ENCODE measurements at places on chromosomes 16 and 17. TPM values are rescaled to one million over a fixed set of nuclear protein-coding genes. Genes with fewer than 3 reads are reported as not detected.
A peak's percentile ranks its signal among the peaks of the same experiment; 100 is the strongest.

Gene CLEC3A
- not detected for total RNA-seq

Gene ADGRG1
- total RNA-seq: not detected

- no peak for DNase-seq
Measured at GRCh38 chr17:73647301-73647695, 3.1 kb upstream of the SDK2 start.

Gene FOXN1
- total RNA-seq: 0.06 TPM

DNA sequence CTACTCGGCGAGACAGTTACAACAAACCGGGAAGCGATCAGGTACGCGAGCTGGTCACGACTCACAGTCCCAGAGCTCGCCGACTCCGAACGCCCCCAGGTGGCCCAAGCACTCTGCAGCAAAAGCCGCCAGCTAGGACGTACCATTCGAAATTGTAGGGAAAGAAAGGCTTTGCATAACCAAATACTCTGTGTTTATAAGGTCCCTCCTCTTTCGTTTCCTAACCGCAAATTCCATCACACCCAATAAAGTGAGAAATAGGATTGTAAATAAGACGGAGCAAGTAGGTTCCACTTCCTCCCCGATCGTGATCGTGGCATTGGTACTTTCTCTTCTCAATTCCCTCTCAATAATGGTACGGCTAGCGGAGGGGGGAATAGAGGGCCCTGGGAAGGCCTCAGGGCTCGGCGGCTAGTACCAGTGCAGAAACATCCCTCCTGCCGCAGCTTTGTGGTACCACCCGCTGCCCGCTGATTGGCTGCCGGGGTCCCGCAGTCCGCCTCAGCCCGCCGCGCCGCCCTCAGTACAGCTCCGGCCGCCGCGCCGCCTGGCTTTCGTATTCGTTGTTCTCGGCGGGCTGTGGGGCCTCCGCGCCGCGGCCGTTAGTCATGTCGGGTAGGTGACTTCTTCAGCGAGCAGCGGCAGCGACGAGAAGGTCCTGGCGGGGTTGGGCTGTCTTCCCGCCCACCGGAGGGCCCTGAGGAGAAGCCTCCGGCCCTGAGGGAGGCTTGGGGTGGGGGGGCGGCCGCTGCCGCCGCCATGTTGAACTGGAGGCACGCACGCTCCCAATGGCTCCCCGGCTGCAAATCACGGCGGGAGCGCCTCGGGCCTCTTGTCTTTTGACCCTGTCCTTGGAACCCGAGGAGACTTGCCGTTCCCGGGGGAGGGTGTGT, at the start of gene TAF15:
TSS of gene TAF15 (plus strand) at position 523 of the 893 bp plus-strand sequence. CDS start at position 609, 86 bp downstream.
- DNase-seq: peak; percentile 98

Gene CLEC10A
- total RNA-seq: not detected

- DNase-seq: no peak
Measured at GRCh38 chr17:6480303-6480675, 36.0 kb downstream of the PIMREG start.

Data from cardiac muscle cell (in vitro differentiated cells and primary cell).